ENCODE measurements at places on chromosomes 3 and 15. TPM values are rescaled to one million over a fixed set of nuclear protein-coding genes. Genes with fewer than 3 reads are reported as not detected.

The THPO gene
- not detected for total RNA-seq

The ATP13A5 gene
- total RNA-seq: not detected

The LRRC31 gene
- not detected for total RNA-seq

The C3orf20 gene
- 0.12 TPM for total RNA-seq

The NECTIN3 gene
- 11.3 TPM for total RNA-seq

The ITPKA gene
- total RNA-seq: 4.7 TPM

GRCh38 chr15:80820092-80820491 is 40.9 kb downstream of the CEMIP start:
- H3K4me3 ChIP-seq: no peak overlapping the region
- H3K27me3 ChIP-seq: peaks cover 21% of the 10 kb centered on the region
- no peak overlapping the region for H3K27ac ChIP-seq
- DNase-seq: no peak
- no peaks in the 10 kb centered on the region for H3K36me3 ChIP-seq

DNA sequence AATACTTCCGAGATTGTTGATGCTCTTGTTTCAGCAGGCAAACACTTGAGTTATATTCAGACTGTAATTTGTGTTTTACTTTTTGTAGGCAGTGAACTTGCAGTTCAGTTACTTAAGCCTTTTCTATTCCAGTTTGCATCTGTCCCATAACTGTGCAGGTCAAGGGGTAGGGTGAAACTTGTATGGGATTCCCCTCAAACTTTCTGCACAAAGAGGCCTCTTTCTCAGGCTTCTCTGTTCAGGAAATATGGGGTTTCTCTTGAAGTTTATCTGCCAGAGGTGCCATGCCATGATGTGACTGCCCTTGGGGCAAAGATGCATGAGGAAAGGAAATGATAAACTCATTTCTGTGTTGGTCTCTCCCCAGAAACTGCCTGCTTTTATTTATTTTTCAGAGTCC is 66.7 kb downstream of the SLC24A1 start:
- no peaks in the 10 kb centered on the region for H3K27me3 ChIP-seq
- no peak overlapping the region for H3K27ac ChIP-seq
- peaks cover 47% of the 10 kb centered on the region for H3K36me3 ChIP-seq
- no peak overlapping the region for H3K4me3 ChIP-seq
- no peaks in the 10 kb centered on the region for H3K4me1 ChIP-seq

GRCh38 chr15:74406992-74407705 is 26.6 kb downstream of the SEMA7A start:
- no peak overlapping the region for H3K4me3 ChIP-seq
- peaks cover 13% of the 10 kb centered on the region for H3K36me3 ChIP-seq
- no peak for DNase-seq
- peak overlapping the region; percentile 47 for H3K27ac ChIP-seq

- H3K4me3 ChIP-seq: no peak overlapping the region
- DNase-seq: no peak
- peaks cover 27% of the 10 kb centered on the region for H3K27me3 ChIP-seq
- no peak overlapping the region for H3K27ac ChIP-seq
- peaks cover 12% of the 10 kb centered on the region for H3K4me1 ChIP-seq
These were observed 155.6 kb upstream of the GOLIM4 start for GRCh38 chr3:168251371-168251770.

DNA sequence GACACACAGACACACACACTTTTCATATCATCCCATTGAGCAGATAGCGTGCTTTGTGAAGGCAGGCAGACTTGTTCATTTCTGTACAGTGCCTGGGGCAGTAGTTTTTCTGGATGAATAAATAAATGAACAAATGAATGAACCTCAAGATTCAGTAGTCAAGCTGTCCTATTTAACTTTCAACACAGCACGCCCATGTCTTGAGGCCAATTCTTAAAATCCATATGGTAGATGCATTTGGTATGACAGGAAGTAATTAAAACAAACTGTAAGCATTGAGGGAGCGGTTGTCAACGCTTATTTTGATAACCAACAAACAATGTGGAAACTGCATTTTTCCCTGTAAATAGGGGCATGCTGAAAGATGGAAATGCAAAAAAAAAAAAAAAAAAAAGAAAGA is 80.0 kb upstream of the BNC1 start:
- H3K36me3 ChIP-seq: no peaks in the 10 kb centered on the region
- peaks cover 26% of the 10 kb centered on the region for H3K27me3 ChIP-seq
- H3K4me3 ChIP-seq: no peak overlapping the region
- H3K4me1 ChIP-seq: peaks cover 9% of the 10 kb centered on the region
- no peak overlapping the region for H3K27ac ChIP-seq

GRCh38 chr3:7651274-7651673 is 790.4 kb downstream of the GRM7 start:
- DNase-seq: no peak
- H3K27me3 ChIP-seq: no peaks in the 10 kb centered on the region
- no peak overlapping the region for H3K4me3 ChIP-seq
- H3K36me3 ChIP-seq: no peaks in the 10 kb centered on the region
- no peaks in the 10 kb centered on the region for H3K4me1 ChIP-seq
- no peak overlapping the region for H3K27ac ChIP-seq

DNA sequence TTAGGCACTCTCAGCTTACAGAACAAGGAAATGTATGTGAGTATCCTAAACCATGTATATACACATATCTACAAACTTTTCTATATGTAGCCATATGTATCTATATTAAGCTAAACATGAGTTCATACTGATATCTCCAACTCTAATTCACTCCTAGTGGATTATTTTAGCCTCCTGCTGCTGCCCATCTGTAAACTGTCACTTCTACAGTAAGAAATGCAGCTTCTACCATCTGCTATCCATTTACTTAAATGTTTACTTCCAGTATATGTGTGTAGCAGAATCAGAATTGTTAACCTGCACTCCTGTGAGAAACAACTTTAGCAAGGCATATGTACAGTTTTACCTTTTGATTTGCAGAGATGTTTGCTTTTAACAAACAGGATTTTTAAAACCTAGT is 478.5 kb upstream of the CBLB start:
- no peaks in the 10 kb centered on the region for H3K27me3 ChIP-seq
- no peak for DNase-seq
- H3K36me3 ChIP-seq: peaks cover 2% of the 10 kb centered on the region
- peaks cover 18% of the 10 kb centered on the region for H3K4me1 ChIP-seq
- H3K4me3 ChIP-seq: no peak overlapping the region
- no peak overlapping the region for H3K27ac ChIP-seq

GRCh38 chr3:86814321-86814720 is 176.6 kb downstream of the VGLL3 start:
- H3K4me3 ChIP-seq: no peak overlapping the region
- H3K27me3 ChIP-seq: no peaks in the 10 kb centered on the region
- H3K36me3 ChIP-seq: no peaks in the 10 kb centered on the region
- no peak for DNase-seq
- no peak overlapping the region for H3K27ac ChIP-seq

DNA sequence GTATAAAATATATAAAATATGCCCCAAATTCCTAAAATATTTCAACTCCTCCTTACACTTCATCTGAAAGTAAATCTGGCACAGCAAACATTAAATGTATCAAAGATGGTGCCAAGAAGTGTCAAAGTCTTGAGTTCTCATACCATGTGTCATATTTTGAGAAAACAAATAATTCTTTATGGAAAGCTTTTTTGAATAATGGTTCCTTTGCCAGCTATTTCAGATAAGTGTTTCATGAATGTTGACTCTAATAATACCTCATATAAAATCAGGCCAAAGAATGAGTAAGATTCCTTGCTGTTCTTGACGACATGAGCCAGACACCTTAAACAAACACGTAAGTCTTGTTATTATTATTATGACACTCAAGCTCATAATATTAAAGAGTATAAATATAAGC is 30.3 kb upstream of the ZNF385D start:
- no peak overlapping the region for H3K4me3 ChIP-seq
- no peaks in the 10 kb centered on the region for H3K27me3 ChIP-seq
- H3K36me3 ChIP-seq: no peaks in the 10 kb centered on the region
- H3K4me1 ChIP-seq: no peaks in the 10 kb centered on the region

GRCh38 chr15:77104155-77104554 is 33.2 kb upstream of the TSPAN3 start:
- no peak overlapping the region for H3K27ac ChIP-seq
- H3K4me1 ChIP-seq: no peaks in the 10 kb centered on the region
- H3K36me3 ChIP-seq: no peaks in the 10 kb centered on the region
- no peak overlapping the region for H3K4me3 ChIP-seq

GRCh38 chr15:66036859-66037258 is 167.6 kb downstream of the RAB11A start:
- H3K27ac ChIP-seq: no peak overlapping the region
- H3K4me3 ChIP-seq: no peak overlapping the region
- DNase-seq: no peak
- no peaks in the 10 kb centered on the region for H3K36me3 ChIP-seq

Measured in activated CD4-positive, alpha-beta memory T cell treated with anti-CD3 and anti-CD28 coated beads for 36 hours (primary cell).